Hematopoietic multipotent progenitor cell treated with erythropoietin and hydrocortisone succinate and interleukin-3 and kit ligand, for 4 days (in vitro differentiated cells): ENCODE measurements at places on chromosomes 2 and 18.
A peak's percentile ranks its signal among the peaks of the same experiment; 100 is the strongest.

GRCh38 chr2:102025016-102025501 is 33.3 kb downstream of the IL1R2 start:
- DNase-seq = peak; percentile 42

DNA sequence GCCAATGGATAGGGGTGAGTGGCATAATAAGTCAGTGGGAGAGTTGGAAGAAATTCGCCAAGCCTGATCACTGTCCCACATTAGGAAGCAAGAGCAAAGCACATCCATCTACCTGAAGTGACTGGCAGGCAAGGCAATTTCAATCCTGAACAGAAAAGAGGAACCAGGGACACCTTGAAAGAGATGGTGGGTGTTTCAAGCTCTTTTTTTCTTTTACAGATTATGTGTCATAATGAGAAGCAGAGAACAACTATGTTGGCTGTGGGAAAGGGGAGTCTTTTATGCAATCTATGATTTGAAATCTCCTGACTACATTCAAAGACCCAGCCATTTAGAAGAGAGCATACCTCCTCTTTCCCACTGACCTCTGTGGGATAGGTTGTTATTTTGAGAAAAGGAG is 63.5 kb downstream of the TGIF1 start:
- peak; percentile 31 for DNase-seq

DNA sequence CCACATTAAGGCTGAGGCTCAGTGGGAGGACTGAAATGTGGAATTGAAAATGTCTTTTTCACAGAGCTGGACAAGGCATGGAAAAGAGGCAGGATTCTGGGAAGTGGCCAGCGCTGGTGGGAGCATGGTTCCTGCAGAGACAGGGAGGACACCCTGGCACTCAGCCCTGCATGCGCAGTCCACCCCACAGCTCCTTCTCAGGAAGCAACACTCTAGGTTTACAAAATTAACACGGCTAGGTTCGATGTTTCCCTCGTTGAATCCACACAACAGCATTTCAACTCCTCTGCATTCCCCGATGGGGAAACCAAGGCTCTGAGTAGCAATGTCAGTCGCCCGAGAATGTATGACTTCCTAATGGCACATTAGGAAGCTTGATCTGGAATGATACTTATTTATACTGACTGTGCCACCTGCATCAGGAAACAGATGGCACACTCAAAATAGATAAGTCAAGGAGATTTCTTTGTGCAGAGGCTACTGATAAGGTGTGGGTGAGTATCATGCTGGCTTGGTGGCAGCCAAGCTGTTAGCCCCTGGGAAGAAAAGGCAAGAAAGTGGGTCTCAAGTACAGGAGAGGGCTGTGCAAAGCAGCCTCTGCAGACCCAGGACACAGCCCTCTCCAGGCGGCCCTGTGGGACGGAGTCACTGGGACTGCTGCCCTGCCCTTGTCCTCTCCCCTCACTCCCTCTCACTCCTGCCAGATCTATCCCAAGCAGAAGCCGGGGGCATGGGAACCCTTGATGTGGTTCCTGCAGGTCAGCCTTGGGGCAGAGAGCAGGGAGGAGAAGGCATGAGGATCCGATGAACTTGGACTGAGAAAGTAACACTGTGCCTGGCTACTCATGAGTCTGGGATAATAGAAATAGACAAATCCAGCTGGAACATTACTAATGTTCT is 158.4 kb upstream of the FHL2 start:
- DNase-seq = peak; percentile 58

DNA sequence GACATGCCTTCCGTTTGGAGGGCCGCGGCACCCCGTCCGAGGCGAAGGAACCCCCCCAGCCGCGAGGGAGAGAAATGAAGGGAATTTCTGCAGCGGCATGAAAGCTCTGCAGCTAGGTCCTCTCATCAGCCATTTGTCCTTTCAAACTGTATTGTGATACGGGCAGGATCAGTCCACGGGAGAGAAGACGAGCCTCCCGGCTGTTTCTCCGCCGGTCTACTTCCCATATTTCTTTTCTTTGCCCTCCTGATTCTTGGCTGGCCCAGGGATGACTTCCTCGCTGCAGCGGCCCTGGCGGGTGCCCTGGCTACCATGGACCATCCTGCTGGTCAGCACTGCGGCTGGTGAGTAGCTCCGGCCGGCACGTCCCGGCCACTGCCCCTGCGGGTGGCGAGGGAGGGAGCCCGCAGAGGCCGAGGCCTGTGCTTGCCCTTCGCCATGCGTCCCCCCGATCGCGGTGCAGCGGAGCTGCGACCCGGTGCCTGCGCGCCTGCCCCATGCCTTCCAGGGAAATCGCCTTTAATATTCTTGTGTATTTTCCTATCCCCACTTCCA is 1.2 kb downstream of the BMPR2 start:
- peak; percentile 48 for DNase-seq

DNA sequence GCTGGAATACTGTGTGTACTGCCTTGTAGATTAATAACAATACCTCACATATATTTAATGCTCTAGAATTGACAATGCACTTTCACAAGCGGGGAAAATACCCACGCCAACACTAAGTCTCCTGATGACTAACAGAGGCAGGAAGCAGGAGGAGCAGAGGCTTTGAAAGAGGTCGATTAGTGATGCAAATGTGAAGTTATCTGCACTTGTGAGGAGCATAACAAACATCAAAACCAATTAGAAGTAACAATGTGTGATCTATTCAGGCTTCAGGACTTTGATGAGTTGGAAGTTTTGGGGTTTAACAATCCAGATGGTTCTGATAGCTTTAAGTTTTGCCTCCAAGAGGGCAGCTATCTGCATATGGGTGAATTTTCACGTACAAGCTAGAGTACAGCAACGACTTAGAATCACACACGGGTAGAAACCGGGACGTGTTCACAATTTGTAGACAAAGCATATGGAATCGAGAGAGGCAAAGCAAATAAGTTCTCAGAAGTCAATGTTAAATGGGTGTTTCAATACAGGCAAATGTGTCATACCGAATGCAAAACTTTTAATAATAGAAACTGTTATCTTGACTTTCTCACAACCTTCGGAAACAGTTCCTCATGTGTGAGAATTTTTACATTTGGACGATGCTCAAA is 114.5 kb downstream of the METTL8 start:
- no peak for DNase-seq

- DNase-seq = no peak
Observed at GRCh38 chr2:172415157-172415864, 12.1 kb upstream of the ITGA6 start.

- no peak for DNase-seq
Observed at GRCh38 chr2:14633461-14634181, 1.1 kb downstream of the LRATD1 start.

DNA sequence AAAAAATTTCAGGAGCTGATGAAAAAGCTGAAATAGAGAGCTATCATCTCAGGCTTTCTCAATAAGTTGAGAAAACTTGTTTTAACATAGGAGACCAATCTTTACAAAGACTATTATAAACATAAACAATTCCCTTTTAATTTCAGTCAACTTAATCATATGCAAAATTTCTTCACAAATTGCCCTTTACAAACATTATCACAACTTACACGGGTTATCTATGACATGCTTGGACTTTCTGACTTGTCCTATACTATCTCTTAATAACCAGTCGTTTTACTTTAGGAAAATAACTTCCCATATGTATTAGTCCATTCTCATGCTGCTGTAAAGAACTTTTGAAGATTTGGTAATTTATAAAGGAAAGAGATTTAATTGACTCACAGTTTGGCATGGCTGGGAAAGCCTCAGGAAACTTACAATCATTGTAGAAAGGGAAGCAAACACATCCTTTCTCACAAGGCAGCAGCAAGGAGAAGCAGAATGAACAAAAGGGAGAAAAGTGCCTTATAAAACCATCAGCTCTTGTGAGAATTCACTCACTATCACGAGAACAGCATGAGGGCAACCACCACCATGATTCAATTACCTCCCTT is 1583.7 kb upstream of the CELF4 start:
- peak; percentile 25 for DNase-seq

GRCh38 chr18:76445741-76446232 is 49.3 kb downstream of the ZNF516 start:
- DNase-seq = no peak

- DNase-seq = peak; percentile 83
Observed at GRCh38 chr18:24443870-24444269, 16.6 kb upstream of the HRH4 start.

DNA sequence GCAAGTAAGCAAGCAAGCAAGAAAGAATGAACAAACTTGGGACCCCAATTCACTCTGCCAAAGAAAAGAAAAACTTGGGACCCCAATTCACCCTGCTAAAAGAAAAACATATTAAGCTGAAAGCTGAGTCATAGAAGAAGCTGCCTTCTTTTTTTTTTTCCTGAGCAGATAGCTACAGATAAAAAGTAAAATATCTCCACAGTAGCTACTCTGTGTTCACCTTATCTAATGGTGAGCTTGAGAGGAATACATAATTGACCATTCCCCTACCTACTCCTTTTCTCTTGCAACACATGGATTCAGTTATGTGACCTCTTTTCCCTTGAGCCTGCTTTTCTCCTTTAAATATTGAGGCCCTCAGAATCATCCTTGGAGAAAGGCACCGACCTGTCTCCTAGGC is 63.0 kb downstream of the MCFD2 start:
- DNase-seq = no peak

- DNase-seq = peak; percentile 76
Observed at GRCh38 chr2:8491296-8492027, 190.4 kb upstream of the ID2 start.
